Activated T-cell treated with anti-CD3 and anti-CD28 coated beads for 1 hour (primary cell): ENCODE measurements at places on chromosomes 7 and 10.

DNA sequence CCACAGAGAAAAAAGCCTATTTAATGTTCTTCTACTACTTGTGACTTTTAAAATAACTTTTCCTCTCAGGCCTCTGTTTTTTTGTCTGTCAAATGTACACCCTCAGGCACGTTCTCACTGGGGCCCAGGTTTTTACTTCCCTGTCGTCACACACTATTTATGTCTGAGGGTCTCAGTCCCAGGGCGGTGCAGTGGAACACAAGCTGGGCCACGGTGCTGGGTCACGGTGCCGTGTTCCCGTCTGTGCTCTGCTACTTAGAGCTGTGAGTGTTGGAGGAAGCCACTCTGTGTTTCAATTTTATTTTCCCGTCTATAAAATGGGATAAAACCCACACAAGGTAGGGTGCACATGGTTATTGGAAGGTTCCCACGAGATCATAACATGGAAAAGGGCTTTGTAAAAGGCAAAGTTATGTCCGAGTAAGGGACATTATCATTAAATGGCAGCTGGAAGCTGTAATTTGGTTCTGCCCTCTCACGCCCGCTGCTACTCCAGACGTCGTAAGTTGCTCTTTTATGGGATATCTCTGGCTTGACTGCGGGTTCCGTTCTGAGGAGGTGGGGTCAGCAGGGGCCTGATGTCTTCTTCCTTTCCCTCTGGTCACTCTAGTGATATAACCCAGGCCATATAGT, 25.2 kb downstream of the ZNF775 start:
- DNase-seq = no peak

- DNase-seq = no peak
Observed at GRCh38 chr7:123211545-123211944, 11.8 kb upstream of the SLC13A1 start.

- DNase-seq = no peak
Observed at GRCh38 chr10:76337641-76338040, 906.2 kb downstream of the LRMDA start.

DNA sequence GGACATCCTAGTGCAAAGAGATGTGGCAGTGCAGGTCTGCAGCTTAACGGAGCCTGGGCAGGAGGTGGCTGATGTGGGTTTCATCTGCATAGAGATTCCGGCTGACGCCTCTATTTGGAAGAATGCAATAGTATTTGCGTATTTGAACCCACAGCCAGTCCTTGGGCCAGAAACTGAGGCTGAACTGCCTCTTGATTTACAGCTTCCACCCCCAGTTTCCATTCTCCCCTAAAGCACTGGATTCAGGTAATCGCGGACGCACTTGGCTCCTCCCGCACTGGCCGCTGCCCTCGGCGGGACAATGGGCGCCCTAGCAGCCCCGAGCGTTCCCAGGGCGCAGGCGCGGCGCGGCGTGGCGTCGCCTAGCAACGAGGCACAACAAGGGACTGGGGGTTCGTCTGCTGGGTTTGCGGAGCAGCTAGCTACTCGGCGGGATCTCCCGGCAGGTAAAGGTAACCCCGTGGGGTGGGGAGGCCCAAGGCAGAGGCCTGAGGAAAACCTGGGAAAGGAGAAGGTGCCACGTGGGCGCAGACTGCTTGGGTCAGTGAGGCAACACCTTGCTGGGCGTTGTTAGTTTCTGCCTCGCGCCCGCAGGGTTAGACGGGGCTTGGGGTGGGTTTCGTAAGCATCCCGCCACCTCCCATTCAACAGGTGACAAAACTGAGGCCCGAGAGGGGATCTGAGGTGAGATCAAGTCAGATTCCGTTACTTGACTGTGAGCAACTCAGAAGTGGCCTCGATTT, at the start of gene ARMC3:
Gene ARMC3 (plus strand): TSS at position 393 of the 743 bp plus-strand sequence. CDS start 3,944 bp downstream, outside the sequence.
- peak; percentile 54 for DNase-seq

DNA sequence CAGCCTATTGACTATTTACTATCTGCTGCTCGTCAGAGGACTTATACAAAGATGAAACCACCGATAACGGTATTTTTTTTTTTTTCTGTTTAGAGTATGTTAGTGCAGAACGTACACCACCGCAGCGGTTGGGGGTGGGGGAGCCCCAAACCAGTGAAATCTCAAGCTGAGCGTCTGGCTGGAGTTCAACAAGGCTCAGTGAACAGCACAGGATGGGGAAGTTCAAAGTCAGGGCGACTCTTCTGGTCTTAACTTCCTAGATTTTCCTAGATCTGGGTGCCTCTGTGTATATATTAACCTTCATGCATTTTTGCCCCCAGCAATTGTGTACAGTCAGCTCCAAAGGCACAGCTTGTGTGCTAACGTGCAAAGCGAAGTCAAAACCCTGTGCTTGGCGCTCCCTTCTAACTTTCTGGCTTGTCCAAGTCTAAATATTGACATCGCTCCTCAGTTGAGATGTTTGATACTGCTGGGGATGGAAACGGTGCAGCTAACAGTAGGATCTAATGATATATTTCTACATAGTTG, 1.1 kb downstream of the RHOBTB1 start:
- no peak for DNase-seq

- no peak for DNase-seq
Observed at GRCh38 chr10:76774987-76775603, 862.5 kb downstream of the KCNMA1 start.

GRCh38 chr10:97782455-97783228, 10.8 kb upstream of the SFRP5 start:
- no peak for DNase-seq

GRCh38 chr10:83254698-83255097, 884.6 kb upstream of the GHITM start:
- no peak for DNase-seq

DNA sequence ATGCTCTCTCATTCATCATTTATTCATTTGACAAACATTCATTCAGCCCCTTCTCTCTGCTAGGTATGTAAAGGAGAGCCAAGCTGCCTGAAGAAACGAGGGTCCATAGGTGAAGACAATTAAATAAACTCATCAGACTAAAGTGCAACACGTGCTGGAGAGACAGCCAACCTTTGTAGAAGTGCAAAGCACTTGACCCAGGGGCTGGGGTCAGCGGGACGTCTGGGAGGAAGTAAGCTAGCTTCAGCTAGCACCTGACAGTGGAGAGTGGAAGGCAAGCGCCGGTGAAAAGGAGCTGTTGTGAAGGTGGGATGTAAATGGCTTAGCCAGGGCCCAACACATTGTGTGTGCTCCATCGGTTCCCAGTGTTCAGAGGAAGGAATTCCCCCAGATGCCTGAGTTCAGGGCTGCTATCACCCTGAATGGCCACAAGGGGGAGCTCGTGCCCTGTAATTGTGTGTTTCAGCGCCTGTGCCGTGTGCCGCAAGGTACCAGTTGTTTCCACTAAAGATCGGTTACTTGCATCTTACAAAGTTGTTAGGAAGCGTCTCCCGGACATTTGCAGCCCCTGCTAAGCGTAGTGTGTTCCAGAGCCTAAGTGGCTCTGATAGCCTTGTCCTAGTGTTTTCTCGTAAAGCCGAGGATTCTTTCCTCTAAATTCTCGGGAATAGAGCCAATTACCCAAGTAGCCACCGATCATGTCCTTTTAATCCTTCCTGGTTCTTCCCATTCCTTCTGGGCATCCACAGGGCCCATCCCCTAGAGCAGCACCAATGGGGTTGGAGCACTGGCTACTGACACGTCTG, 30.6 kb downstream of the TLX1 start:
- DNase-seq = peak; percentile 71

DNA sequence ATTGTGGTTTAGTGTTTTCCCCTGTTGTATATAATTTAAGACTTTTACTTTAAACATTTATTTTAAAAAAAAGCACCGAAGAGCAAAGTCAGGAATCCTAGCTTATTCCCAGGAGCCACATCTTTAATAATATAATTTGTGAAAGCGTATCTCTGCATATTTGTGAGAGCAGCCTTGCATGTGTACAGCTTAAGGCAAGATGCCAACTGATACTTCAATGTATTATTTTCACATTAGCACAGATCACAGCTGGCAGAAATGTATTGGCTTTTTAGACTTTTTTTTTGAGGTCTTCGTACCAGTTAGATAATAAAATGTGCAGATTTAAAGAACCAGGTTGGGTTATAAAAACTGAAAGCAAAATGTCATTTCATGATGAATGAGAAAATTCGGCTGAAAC, 845.7 kb upstream of the POT1 start:
- no peak for DNase-seq

DNA sequence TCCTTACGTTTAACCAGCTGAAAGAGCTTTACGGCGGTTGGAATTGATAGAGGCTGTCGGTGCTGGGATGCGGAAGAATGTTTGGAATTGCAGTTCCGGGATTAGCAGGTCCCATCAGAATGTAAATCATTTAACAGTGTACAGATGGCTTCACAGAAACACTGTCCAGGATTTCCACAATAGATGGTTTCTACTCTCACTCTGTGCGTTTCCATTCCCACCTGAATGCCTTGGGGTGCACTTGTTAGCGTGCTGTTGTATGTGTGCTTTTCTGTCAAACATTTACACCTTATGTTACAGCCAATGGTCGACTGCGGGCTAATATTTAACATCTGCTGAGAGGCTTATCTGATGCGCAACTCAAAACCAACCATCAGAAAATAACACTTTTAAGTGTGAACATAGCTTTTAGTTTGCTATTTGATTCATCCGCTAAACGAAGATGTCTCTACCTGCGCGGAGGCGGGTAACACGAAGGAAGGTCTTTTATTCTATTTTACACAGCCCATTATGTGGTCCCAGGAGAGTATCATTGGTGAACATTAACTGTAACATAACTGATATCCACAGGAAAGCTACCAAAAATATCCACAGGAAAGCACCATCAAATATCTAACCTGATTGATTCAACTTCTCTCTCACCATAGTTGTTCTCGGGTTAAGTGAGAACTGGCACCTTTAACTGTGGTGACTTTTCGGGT, 179.0 kb downstream of the PRPF18 start:
- no peak for DNase-seq

DNA sequence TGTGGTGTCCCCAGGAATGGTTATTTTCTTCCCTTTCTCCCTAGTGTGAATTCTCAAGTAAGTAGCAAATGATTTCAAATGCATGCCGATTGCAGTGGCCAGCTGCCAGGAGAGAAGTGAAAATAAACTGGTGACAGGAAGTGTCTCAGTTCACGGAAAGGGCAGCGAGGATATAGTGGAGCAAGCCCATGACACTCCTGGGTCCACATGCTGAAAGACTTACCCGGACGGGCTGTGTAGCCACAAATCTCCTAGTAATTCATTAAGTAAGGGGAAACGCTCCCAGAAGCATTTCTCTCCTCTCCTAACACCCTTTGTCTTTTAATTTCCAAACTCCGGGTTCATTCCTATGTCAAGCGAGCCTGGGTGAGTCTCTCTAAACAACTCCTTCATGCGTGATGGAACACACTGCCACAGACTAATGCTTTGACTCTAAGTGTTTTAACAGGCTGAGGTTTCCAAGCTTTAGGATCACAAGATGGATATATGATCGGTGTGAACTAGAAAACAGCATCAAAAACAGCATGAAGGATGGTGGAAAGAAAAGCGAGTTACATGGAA, 125.6 kb downstream of the CYP26A1 start:
- no peak for DNase-seq

DNA sequence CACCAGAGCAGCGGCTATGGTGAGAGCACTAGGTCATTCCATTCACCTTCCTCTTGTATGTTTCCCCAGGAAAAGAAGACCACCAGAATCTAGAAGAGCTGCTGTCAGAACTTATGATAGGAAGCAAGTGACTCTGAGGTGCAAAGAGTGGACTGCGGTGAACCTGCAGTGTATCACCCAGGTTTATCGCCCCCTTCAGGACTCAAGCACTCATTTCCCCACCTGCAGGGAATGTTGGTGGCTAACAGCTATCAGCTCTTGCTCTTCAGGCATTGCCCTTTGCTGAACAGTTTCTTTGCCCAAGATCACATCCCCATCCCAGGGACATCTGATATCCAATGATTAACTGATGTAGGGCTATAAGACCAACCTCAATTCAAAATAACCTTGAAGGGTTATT, 66.3 kb upstream of the IL6 start:
- DNase-seq = no peak

GRCh38 chr10:96987842-96988175, 155.7 kb downstream of the LCOR start:
- no peak for DNase-seq

DNA sequence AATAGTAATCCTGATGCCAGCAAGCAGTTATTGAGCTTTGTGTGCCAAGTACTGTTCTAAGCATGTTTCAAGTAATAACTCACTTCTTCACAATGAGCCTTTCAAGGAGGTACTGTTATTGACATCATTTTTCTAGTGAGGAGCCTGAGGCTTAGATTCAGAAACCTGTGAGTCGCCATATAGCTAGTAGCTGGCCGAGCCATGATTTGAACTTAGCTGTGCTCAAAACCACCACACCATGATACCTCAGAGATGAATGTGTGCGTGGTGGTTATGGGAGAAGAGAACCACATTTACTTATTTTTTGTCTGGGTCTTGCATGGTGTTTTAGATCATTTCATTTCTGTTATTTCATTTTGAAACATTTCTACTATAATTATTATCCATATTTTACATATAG, 578.9 kb downstream of the AUTS2 start:
- DNase-seq = no peak

- no peak for DNase-seq
Observed at GRCh38 chr10:78925800-78926319, 142.9 kb upstream of the ZMIZ1 start.

DNA sequence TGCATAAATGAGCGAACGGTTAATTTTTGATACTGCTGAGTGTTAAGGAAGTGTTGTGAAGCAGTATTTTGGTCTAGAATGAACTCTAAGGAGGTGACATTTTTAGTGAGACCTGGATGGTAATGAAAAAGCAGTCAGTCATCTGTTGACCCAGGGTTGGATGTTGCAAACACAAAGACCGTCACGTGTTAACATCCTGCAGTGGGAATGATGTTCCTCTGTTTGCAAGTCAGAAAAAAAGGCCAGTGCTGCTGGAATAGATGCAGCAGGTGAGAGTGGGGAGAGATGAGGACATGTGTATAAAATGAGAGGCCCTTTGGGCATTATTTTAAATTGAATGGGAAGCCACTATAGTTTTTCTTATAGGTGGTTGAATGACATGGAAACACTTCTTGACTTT, 39.3 kb downstream of the INSYN2A start:
- no peak for DNase-seq

GRCh38 chr10:35578618-35578956, 26.6 kb upstream of the GJD4 start:
- DNase-seq = no peak

- no peak for DNase-seq
Observed at GRCh38 chr10:131845505-131846239, 55.1 kb upstream of the PPP2R2D start.

- no peak for DNase-seq
Observed at GRCh38 chr7:94507962-94508361, 1.6 kb upstream of the CASD1 start.

DNA sequence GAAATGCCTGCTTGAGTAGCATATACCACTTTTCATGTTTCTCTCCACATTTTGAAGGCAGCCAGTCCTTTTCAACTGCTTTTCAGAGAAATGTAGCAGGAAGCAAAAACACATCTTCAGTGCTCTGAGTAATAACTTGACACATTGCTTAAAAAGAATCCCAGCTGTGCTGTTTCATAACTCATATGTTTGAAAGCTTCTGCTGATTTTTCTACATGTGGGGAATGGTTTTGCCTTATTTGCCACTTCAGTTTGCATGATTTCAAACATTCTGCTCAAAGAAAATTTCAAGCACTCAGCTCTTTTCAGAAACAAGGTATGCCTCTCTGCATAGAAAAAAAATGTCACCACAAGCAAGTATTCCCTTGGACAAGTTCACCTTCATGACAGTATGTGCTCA, 732.8 kb downstream of the POM121L12 start:
- DNase-seq = no peak
